H1 (cell line): ENCODE measurements at places on chromosomes 12 and 14. TPM values are rescaled to one million over a fixed set of nuclear protein-coding genes. Genes with fewer than 3 reads are reported as not detected.

The KCNH3 gene
- polyA plus RNA-seq = 0.47 and 0.50 TPM in 2 replicates

The TXNDC16 gene
- 3.2 and 6.7 TPM in 2 replicates for polyA plus RNA-seq

The IL26 gene
- not detected in 2 replicates for polyA plus RNA-seq

The CFAP251 gene
- polyA plus RNA-seq = 1.8 and 1.9 TPM in 2 replicates

The FAM181A gene
- not detected in 2 replicates for polyA plus RNA-seq

The KLRD1 gene
- under 0.01 and 0.02 TPM in 2 replicates for polyA plus RNA-seq

The NGB gene
- polyA plus RNA-seq = 0.60 and 0.78 TPM in 2 replicates

The CABP1 gene
- polyA plus RNA-seq = 3.9 and 4.5 TPM in 2 replicates

The RFLNA gene
- polyA plus RNA-seq = 6.6 and 9.3 TPM in 2 replicates

The TMEM119 gene
- polyA plus RNA-seq = 0.35 TPM in 2 replicates

The NOXRED1 gene
- 0.14 and 0.23 TPM in 2 replicates for polyA plus RNA-seq

The GDF3 gene
- polyA plus RNA-seq = 4.1 and 4.3 TPM in 2 replicates

The CDCA3 gene
- polyA plus RNA-seq = 71.2 and 77.0 TPM in 2 replicates

The CMAS gene
- 8.2 and 13.2 TPM in 2 replicates for polyA plus RNA-seq
